ENCODE measurements at places on chromosomes 2 and 18.

DNA sequence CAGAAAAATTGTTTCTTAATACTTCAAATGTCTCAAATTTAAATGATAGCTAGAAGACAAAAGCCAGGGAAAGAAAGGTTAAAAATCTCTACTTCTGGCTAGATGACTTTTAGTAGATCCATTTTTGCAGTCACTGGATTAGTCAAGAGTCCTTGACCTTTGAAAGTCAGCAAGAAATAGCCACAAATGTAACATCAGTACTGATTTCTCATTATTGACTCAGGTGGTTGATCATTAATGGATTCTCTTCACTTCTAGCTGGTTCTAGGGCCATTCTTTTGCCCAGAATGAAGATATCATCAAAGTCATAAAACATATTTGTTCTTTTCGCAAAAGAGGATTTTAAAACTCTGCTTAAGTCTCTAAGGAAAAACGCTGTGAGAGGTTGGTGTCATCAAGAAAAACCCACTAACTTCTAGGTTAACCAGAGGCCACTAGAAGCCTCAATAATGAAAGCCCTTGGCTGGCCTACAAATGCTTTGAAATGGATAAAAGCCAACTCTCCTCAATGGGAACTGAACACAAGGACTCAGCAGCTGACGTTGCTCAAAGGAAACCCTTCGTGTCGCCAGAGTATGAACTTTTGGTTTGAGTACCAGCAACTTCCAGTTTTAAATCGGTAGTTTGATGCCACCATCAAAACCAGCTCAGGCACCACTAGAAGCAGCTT lies 66.3 kb downstream of the IRS1 start:
- DNase-seq = no peak

- DNase-seq = no peak
Measured at GRCh38 chr2:47725808-47726207, 57.1 kb upstream of the MSH6 start.

DNA sequence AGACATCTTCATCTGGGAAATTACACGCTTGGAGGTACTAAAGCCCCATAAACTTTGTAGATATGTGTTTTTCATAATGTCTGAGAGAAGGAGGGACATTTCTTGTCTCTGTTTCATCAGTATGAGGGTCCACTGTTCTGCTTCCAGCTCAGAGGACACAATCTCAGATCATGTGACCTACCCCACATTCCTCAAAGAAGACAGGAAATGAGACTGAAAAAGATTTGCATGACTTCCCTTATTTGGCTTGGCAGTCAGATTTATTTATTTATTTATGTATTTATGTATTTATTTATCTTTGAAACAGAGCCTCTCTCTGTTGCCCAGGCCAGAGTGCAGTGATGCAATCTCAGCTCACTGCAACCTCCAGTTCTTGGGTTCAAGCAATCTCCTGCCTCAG lies 463.7 kb upstream of the RGPD4 start:
- no peak for DNase-seq

DNA sequence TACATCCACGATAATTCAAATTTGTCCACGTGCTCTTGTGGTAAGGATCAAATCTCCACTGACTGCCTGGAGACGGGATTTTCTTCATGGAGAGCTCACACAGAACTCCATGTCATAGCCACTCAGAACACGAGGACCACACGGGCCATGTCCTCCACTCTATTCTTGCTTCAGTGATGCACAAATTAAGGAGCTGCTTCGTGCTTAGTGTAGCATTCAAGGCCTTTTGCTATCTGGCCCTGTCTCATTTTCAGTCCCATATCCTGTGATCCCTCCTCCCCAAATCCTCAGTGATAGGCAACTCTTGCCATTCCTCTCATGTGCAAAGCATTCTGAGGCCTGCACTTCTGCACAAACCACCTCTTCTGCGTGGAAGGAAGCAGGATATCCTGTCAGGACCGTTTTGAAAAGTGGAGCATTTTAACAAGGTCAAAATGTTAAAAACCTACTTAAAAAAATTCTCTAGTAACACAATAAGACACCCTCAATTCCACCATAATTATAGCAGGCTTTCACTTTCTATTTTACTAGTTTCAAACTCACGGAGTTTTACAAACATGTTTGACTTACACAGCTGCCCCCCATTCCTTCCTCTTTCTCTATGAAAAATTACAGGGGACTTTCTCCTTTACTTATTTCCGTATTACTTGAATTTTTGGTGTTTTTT lies 35.2 kb downstream of the ST3GAL5 start:
- DNase-seq = no peak

DNA sequence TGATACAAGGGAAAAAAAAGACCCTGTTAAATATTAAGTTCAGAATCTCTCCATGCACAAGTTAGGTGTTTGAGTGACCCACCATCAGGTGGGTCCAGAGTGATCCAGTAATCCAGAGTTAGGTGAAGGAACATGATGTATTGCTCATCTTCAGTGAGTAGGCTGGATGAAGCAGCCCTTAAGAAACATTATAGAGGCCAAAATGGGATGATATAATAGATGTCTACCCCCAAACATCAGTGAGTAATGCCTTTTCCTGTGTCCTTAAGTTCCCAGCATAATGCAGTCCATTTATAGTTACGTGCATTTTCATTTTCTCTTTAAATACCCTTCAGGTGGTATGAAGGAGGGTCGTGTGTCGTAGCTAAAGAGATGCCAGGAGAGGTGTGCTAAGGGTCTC lies 89.6 kb downstream of the MAP4K4 start:
- DNase-seq = no peak

GRCh38 chr2:75238670-75239330 lies 39.5 kb upstream of the TACR1 start:
- no peak for DNase-seq

GRCh38 chr2:170420961-170421687 lies 243.2 kb downstream of the MYO3B start:
- no peak for DNase-seq

DNA sequence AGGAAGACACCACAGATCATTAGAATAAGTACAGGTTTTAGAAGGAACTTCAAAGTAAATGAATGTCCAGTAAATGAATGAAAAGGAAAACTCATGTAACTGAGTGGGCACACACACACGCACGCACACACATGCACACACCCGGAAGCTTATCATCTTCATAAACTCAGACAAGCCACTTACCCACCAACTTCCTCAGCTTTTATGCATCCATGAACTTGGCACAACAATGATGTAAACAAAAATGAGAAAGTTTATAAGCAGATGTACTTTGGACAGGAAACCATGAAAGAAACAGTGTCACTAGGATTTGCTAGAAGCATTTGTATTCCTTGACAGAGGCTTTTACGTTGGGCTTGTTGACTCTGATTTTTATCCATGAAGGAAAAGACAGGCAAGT lies 23.2 kb downstream of the RNF152 start:
- DNase-seq = no peak

- DNase-seq = no peak
Measured at GRCh38 chr2:147512206-147512605, 332.6 kb upstream of the ACVR2A start.

DNA sequence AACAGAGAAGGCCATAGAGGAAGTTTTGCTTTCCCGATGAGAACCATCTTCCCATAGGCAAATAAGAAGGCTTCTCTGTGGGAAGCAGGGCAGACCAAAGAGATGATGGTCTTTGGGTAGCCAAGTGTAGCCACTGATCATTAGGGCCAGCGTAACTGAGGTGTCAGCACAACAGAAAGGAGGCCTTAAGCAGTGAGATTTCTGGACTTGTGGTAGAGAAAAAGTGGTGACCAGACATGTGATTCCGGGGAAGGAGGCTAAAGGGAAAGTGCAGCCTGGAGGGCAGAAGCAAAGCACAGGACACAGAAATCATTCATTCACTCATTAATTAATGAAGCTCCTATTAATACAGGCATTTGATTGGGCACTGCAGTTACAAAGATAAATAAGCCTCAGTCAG lies 15.4 kb downstream of the EVA1A start:
- no peak for DNase-seq

DNA sequence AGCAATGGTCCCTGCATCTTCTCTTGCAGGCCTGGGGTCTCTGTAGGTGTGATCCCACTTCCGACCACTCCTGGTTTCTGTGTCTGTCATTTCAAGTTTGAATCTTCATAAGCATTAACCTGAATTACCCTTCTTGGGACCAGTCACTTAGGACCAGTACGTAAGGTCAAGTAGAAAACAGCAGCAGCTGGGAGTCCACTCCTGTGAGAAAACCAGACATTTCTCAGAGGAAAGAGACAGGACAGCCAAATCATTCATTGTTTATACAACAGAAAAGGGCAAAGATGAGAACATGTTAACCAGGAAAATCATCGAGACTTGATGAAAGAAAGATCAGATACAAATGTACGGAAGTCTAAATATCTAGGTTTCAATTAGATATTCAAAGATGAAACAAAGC lies 163.0 kb downstream of the MREG start:
- DNase-seq = no peak

GRCh38 chr2:69918401-69918800 lies 3.5 kb downstream of the MXD1 start:
- DNase-seq = no peak

DNA sequence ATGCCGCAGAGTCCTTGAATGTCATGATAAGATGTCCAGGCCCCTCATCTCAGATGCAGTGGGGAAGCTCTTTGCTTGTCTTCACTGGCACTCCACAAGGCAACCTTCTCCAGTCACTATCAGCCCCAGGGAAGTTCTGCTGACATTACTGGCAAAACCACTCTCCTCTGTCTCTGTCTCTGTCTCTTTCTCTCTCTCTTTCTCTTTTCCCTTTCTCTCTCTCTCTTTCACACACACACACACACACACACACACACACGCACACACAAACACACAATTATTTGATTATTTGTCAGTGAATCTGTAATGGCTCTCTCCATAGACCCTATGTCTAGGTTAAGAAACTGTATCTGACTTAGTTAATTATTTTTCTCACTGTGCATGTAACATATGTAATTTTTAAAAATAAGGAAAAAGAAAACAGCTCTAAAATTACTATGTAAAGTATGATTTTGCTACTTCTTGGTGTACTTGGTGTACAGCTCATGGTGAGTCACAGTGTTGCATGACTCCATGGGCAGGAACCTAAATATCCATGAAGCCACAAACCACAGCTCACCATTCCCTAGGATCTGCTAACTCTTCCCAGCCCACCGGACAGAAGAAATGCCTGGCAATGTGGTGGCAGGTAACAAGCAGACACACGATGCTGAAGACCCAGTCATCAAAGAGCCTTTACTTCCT lies 594.9 kb upstream of the ID2 start:
- no peak for DNase-seq

GRCh38 chr18:78542204-78542603 lies 437.4 kb upstream of the SALL3 start:
- peak; percentile 89 for DNase-seq

DNA sequence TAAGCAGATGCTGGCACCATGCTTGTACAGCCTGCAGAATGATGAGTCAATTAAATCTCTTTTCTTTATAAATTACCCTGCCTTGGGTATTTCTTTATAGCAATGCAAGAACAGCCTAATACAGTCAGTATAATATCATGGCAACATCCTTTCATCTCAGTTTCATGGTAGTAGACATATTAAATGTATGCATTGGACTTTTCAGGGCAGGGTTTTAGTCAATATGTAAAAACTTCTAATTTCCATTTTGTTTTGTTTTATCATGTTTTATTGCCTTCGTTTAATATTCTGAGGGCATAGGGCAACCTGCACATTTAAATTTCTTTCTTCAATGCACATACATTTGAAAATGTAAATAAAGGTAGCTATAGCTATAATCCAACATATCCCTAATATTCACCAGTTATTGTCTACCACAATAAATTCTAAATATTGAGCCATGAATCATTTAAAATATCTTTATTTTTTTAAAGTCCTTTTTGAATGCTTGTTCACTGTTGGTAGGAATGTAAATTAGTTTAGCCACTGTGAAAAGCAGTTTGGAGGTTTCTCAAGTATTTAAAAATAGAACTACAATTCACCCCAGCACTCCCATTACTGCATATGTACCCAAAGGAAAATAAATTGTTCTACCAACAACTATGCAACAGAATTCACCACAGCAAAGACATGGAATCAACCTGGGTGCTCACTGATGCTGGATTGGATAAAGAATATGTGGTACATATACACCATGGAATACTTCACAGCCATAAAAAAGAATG lies 41.8 kb upstream of the GRB14 start:
- no peak for DNase-seq

DNA sequence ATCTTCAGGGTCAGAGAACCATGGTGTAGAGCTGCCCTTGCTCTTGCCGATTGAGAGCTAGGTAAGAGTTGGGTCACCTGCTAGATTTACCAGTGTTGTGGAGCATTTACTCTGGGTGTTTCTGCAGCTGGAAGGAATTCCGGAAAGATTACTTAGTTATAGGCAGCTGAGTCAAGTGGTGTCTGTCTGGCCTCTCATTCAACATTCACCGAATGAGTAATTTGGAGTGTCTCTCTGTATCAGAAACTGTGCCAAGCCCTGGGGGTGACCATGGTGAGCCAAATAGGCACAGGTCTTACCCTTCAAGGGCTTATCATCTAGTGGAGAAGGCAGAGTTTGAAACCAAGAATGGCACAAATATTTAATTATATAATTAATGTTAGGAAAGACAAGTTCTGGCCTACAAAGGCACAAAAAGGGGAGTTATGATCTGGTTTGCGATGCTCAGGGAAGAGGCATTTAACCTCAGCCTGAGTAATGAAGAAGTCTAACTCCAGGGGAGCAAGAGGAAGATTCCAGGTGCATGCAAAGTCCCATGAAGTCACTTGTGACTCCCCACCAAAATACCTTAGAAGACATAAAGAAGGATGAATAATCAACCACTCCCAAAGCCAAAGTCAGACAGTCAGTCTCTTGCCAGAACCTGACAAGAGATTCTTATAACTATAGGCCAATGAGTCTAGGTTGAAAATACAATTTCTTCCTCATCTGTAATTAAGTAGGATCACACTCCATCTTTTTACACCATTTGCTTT lies 12.5 kb downstream of the SETBP1 start:
- DNase-seq = no peak

DNA sequence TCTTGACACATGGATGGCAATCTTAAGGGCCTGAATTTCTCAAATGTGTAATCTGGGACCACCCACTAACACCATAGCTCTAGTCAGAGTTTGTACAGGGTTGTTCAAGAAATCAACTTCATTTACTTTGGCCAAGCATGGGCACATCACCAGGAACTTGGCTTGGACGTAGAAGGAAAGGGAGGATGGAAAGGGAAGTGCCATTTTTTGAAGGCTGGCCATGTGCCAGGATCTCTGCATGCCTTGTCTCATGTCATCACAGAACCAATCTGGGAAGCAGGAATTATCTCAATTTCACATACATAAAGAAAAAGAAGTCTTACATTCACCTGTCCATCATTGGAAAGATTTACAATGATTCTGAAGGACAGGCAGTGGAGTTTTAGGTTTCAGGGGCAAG lies 128.1 kb downstream of the ANTXR1 start:
- DNase-seq = peak; percentile 40

- DNase-seq = peak; percentile 95
Measured at GRCh38 chr2:237291138-237291792, 122.7 kb downstream of the COL6A3 start.

DNA sequence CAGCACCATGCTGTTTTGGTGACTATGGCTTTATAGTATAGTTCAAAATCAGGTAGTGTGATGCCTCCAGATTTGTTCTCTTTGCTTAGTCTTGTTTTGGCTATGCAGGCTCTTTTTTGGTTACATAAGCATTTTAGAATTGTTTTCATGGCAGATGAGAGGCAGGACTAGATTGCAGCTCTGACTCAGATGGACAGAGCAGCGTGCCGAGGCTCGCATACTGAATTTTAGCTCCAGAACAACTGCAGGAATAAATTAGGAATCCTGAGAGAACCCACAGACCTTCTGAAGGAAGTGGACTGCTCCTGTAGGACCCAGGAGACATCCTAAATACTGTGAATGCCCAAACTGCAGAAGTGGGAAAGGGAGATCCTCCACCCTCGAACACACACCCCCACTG lies 141.6 kb downstream of the NETO1 start:
- no peak for DNase-seq

Measured in left ventricle myocardium superior (tissue), 1 donor.